GM19239 (cell line): ENCODE measurements at places on chromosomes 16 and 17.

GRCh38 chr17:15397620-15398019 lies 56.2 kb upstream of the TEKT3 start:
- DNase-seq = no peak

DNA sequence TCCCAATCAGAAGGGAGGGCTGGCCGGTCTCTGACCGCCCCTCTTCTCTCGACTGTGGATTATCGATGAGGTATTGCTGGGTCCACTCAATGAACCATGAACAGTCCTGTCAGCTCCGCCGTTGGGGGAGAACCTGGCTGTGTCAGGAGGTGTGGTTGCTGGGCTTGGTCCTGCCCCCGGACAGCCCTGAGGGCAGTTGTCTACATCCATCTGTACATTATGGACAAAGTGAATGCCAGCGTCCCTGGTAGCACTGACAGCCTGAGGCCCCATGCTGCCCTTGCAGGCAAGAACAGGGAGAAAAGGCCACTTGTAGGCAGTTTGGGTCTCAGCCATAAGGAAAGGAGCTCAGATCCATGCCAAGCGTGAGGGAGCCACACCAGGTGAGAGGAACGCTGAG lies 38.9 kb downstream of the ST3GAL2 start:
- DNase-seq = no peak

DNA sequence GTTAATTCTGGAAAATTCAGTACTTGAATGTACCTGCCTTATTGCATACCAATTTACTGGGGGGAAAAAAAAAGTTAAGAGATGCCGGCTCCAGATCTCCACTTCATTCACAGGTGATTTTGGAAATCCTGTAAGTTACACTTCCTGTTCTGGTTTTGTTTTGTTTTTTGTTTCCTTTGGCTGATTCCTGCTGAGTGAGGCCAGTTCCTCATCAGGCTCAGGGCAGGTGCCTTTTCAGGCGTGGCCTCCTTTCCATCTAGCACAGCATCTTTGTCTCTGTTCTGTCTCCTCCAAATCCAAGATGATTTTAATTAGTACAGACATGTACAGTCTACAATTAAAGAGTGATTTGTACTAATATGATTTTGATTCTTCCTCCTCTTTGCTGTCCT lies 19.2 kb downstream of the CYB561 start:
- no peak for DNase-seq

DNA sequence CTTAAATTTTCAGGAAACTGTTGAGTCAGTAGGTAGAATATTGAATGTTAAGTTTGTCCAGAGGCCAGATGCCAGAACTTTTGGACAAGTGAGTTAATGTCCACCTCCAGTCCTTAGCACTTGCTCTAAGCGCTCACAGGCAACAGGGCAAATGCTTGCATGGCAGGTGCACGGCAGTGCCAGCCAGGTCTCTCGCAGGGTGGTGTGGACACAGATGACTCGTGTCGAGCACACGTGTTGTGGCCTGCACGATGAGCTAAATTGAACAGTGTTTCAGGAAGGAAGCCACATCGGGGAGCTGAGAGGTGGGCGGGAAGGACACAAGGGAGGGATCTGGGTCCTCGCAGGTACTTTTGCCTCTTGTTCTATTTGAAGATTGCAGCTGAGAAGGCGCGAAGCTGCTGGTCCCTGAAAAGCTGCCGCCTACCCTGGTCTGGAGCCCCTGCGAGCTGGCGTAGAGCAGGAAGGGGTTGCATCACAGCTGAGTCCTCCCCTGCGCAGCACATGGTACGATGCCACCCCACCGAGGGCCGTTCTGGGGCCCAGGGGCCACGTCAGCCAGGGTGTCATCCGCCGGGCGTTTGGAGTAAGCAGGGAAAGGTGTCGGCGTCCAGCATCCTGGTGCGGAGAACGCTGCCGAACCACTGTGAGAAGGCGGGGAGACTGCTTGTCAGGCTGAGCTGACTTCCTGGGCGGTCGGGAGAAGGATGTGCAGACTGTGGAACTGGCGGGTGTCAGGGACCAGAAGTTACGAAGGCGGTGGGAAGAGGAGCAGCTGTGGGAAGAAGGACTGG lies 6.3 kb downstream of the RAB40C start:
- DNase-seq = no peak

GRCh38 chr17:57868007-57868909 lies 18.4 kb upstream of the MRPS23 start:
- DNase-seq = peak; percentile 89
